NCI-H1092 treated with DMSO at 0.1 percent for 48 hours (cell line): ENCODE measurements at places on chromosomes 12 and 14.

GRCh38 chr12:53750812-53751335 is 905 bp downstream of the CISTR start:
- peak; percentile 55 for DNase-seq

GRCh38 chr14:104972301-104973134 is 5.7 kb downstream of the AHNAK2 start:
- DNase-seq, result no peak

DNA sequence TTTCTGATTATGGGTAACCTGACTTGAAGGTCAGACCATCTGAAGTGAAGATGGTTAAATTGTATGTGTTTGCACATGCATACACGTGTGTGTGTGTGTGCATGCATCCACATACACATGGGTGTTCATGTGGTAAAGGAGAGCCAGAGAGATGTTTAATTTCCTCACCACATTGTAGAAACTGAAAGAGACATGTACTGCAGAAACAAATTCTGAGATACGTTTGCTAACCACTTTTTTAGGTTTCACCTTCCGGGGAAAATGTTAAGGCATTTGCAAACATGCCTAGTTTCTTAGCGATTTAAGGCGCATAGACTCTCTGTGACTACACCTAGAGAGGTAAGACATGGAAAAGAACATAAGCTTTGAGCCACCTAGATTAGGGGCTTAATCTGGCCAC is 362.9 kb downstream of the RAD51B start:
- no peak for DNase-seq

- no peak for DNase-seq
Measured at GRCh38 chr12:40168868-40169267, 55.9 kb upstream of the LRRK2 start.

GRCh38 chr14:95699412-95699811 is 13.2 kb downstream of the TCL1B start:
- no peak for DNase-seq

- DNase-seq, result no peak
Measured at GRCh38 chr14:103109535-103110441, 13.5 kb upstream of the TNFAIP2 start.

DNA sequence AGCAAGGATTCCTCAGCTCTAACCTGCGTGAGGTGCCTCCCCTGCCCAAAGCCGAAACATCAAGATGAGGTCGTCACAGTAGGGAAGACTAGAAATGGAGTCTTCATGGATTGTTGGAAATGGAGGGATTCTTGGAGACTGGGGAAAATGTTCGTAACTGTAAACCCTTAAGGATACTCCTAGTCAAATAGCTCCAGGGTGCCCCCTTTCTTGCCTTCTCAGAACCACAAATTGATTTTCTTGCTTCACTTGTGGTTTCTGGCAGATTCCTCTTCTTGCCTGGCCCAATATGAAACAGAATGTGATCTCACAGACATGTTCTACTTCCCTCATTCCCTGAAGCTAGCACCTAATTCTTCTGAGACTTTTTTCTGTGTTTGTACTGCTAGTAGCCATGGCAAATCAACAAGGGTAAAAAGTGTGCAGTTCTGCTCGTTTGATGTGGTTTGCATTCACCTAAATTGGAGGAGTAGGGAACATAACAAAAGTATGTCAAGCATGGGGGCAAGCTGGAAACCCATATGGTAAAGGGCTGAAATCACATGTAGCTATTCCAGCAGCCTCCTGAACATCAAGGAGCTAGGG is 332.0 kb downstream of the PAWR start:
- DNase-seq, result no peak

- no peak for DNase-seq
Measured at GRCh38 chr14:74784634-74785033, 21.5 kb downstream of the YLPM1 start.

GRCh38 chr14:105207460-105207901 is 26.4 kb upstream of the NUDT14 start:
- no peak for DNase-seq

GRCh38 chr12:119369907-119370546 is 35.5 kb downstream of the CCDC60 start:
- DNase-seq, result peak; percentile 7

GRCh38 chr12:62705846-62706245 is 229.1 kb downstream of the PPM1H start:
- DNase-seq, result no peak

DNA sequence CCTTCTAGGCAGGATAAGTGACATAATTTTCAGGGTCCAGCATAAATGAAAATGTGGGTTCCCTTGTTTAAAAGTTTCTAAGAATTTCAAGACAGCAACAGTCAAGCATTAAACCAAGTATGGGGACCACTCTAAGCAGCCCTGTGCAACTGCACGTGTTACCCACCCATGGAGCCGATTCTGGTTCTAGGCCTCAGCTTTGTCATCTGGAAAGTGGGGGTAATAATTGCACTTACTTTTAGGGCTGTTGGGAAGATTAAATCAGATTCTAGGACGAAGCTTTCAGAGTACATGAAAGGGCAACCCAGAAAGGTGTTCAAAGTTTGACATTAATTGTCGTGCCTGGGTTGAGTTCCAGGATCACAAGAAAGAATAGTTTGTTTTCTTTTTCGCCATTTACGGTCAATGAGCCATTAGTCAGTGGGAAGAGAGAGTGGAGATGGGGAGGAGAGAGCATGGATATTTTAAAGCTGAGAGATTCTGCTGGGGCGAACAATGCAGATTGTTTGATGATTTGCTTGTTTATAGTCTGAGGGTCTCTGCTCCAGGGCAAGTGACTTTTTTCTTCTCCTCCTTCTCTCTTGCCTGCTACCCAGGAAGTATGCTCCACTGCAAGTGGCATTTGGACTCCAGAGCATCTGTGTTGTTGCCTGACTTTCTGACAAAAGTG is 10.7 kb upstream of the PPFIBP1 start:
- DNase-seq, result no peak

DNA sequence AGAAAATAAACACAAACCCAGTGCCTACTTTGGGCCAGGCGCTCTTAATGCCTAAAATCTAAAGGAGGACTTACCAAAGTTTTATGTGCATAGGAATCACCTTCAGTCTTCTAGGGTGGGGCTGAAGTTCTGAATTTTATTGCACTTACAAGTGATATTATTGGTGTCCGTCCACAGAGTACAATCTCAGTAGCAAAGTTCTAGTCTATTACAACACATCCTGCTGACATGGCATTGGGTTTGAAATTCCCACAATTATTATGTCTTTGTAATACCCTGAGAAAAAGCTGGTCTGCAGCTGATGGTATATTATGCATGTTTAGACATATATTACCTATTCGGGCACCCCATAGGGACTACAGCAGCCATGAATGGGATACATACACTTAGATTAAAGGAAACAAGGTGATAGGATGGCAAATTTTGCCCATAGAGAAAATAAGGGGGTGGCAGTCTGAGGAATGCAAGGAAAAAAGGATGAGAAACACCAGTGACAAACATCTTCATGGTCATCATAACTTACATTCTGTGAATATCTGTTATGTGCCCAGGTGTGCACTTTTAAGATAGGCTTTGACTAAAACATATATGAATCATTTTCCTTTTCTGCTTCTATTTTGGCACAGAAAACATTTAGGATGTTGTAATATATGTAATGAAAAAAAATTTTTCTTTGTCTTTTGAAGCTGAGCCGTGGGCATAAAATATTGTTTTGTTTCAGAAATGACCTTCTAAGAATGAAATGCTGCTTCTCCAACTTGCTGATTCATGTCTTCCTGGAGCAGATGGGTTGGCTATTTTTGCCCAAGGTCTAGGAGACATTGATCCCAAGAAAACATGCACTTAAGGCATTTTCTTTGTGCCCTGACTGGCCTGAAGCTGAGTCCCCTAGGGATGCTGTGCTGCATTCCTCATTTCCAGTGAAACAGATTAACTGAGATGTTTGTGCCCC is 27.2 kb upstream of the ALG10 start:
- no peak for DNase-seq

DNA sequence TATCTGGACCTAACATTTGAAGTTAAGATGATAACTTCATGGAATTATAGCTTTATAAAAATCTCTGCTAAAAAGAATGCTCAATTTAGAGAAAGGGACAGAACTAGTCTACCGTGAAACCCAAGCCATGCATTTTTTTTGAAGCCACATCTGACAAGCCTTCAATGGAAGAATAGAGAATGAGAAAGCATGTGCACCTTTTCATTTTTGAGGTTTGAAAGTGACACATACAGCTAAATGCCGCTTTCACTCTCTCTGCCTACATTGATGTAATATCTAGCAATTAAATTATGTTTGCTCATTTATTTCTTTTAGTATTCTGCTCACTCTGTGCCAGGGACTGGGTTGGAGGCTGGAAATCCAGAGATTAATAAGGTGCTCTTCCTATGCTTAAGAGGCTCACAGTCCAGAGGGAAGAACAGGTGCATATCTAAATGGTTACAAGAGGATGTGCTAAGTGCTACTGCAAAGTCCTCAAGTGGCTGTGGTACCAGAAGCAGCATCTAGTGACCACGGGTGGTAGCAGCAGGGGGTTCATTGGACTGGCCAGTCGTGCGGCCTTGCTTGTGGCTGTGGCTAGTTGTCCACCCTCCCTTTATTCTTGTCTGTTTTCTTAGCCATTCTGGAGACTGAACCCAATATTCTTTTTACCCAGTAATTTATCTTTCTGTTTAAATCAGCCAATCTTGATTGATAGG is 60.4 kb downstream of the PPP1R36 start:
- peak; percentile 84 for DNase-seq

GRCh38 chr12:117002051-117002817 is 91.5 kb downstream of the FBXW8 start:
- DNase-seq, result no peak

GRCh38 chr12:59763835-59764234 is 168.0 kb downstream of the SLC16A7 start:
- DNase-seq, result no peak

GRCh38 chr14:60277605-60278190 is 28.7 kb downstream of the PPM1A start:
- no peak for DNase-seq

DNA sequence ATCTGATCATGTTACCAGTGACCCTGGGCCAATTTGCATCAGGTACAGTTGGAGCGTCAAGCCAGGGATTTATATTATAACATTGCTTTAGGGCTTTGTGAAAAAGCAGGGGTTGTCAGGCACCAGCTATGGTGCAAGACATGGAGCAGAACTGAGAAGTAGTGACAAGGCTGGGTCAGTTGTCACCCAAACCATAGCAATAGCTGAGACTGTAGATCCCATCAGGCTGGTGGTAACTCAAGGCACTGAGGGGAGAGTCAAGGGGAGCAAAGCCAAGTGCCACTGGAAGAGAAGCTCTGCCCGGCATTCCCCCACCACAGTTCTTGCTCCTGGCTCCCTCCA is 16.9 kb downstream of the BCL2L14 start:
- no peak for DNase-seq
